ENCODE measurements at places on chromosomes 6 and 20.

DNA sequence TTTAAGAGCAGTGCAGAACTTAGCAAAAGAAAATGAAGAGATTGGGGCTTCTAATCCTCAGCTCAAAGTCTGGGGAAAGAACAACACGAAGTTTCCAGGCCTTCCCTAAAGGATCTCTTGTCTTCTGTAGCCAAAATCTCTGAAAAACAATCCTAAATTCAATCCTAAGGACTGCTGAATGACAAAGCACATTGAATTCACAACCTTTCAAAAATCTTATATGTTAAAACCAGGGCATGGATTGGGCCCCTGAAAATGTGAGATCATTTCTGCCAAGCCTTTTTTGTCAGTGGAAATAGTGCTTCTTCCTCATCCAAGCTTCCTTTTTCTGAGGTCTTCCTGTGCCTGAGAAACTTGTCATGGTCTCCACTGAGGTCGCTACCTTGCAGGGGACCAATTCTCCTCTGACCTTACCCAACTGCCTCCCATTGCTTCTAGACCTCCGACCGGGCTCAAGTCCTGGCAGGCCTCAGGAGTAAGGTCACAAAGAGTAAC is 126.2 kb upstream of the ARID1B start:
- no peak for DNase-seq

GRCh38 chr6:27547157-27548075 is 74.5 kb upstream of the ZNF184 start:
- DNase-seq: no peak

GRCh38 chr20:25223765-25224720 is 23.8 kb upstream of the PYGB start:
- no peak for DNase-seq

DNA sequence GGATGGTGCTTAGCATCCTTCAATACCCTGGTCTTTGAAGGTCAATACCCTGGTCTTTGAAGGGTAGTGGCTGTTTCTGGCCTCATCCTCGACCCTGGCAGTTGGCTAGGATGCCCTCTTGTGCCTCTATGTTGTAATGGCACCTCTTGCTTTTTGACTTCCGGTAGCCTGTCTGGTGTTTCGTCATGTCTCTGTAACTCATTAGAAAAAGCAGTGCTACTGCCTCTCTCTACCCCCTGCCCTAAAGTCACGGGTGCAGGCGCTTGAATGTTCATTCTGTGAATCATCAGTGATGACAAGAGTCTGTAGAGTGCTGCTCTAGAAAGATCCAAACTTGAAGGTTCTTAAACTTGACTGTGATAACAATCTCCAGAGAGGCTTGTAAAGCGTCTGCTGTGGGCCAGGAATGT is 28.3 kb downstream of the RSPO4 start:
- peak; percentile 76 for DNase-seq

- no peak for DNase-seq
These were observed 163.2 kb downstream of the PDE7B start for GRCh38 chr6:136014454-136015437.

DNA sequence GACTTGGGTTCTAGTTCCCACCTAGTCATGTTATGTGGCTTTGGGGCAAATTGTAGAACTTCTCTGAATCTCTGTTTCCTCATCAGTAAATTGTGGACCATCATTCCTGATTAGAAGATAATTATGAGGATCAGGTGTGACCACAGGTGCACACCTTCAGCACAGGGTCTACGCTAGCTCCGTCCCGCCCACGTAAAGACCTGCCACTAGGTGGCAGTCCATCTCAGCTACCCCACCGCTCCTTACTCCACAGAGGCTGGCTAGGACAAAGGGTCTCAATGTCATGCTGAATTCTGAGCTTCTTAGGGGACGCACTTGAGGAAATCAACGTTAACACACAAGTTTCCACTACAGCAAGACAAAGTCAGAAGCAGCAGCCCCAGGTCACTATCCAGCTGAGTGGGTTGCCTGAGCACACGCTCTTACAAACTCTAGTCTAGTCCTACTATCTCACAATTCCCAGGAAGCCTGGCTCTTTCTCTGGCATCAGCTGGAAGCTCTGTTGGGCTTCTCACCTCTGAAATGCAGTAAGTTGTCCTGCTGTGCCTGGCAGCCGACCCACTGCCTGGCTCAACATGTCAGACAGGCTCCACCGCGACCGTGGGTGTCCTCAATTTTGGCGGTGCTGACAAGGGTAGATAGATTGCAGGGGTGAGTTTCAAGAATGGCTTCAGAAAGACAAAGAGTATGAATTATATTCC is 2.0 kb upstream of the PLCG1 start:
- peak; percentile 78 for DNase-seq

GRCh38 chr6:151914484-151914883 is 107.0 kb downstream of the ESR1 start:
- no peak for DNase-seq

DNA sequence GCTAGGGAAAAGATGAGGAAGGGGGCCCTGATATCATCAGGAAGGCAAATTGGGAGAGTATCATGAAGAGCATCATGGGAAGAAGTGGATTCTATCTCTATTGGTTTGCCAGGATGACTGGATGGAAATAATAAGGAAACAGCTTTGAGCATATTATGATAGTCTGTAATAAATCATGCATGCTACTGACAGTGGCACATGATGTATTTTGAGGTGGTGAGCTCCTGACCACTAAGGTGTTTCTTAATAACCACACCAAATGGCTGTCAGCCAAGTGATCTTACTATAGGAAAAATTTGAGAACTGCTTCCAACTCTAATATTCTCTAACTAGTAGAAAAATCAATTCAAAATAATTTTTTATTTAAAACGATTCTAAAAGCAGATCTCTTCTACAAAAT is 548.4 kb upstream of the JAG1 start:
- DNase-seq: no peak

GRCh38 chr6:161195386-161195785 is 78.5 kb downstream of the AGPAT4 start:
- DNase-seq: no peak

DNA sequence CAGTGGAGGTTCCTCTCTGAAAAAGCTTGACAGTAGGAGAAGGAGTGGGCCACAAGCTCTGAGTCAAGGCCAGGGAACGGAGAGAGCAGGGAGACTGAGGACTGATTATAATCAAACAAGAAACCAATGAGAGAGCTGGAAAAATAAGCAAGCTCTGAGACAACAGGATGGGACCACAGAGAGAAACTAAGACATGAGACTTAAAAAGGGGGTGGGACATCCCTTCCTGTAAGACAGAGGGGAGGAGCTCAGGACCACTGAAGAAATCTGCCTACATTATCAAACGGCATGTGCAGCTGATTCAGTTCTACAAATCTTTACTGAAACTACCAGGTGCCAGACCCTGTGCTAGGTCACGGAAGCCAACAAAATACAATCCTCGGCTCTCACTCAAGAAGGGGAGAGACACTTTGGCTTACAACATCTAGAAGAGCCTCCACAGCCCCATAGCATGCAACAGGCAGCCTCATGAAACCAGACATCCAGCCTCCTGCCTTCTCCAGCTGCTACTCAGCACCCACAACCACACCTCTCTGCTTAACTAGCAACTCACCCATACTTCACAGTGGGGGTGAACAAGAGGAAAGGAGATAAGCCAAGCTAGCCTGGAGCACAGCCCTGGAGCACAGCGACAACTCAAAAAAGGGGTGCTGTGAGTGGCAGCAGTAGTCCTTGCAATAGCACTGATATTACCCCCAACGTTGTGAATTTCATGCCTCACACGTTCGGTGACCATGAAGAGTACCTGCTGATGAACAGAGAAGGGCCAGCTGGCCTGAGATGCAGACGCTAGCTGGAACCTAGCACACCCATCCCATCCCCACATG is 39.1 kb upstream of the ANKRD60 start:
- DNase-seq: no peak

DNA sequence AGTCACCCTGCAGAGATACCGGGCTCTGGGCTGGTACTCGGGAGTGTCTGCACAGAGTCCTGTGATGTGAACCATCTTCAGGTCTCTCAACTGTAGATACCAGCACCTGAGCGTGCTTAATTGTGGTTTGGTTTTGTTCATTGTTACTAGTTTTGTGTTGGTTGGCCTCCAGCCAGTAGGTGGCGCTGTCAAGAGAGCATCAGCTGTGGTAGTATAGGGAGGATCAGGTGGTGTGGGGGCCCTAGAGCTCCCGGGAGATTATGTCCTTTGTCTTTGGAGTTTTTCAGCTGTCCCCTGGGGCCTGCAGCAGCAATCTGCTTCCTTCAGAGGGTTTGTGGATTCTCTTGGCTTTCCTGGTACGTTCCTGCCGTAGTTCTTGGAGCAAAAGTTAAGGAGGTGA is 67.9 kb downstream of the CDYL start:
- DNase-seq: no peak

- DNase-seq: no peak
These were observed 314.6 kb downstream of the CDH26 start for GRCh38 chr20:60272790-60273189.

Measured in GM20000 (cell line).